ENCODE measurements at places on chromosomes 6 and 20. TPM values are rescaled to one million over a fixed set of nuclear protein-coding genes. Genes with fewer than 3 reads are reported as not detected.

CDSN gene
- total RNA-seq: under 0.01 TPM

TP53RK gene
- total RNA-seq: 16.7 TPM

CGA gene
- not detected for total RNA-seq

CNBD2 gene
- 8.3 TPM for total RNA-seq

MLN gene
- total RNA-seq: not detected

Measured in hematopoietic multipotent progenitor cell (in vitro differentiated cells).